Stimulated activated CD8-positive, alpha-beta memory T cell treated with anti-CD3 and anti-CD28 coated beads, Interleukin-4, amount 100 ng/mL, for 4 hours (primary cell): ENCODE measurements at places on chromosomes 4 and X.

DNA sequence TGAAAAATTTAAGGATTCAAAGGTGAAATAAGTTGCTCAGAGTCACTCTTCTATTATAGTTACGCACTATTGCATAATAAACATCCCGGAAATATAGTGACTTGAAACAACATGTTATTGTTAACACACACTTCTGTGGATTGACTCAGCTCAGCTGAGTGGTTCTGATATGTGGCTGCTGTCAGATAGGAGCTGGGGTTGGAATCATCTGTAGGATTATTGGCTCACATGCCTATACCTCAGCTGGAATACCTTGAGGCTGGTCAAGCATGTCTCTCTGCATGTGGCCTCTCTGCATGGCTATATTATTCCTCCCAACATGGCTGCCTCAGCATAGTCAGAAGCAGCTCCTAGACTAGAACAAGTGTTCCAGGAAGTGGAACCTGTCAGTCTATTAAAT is 486.7 kb upstream of the MAGEB2 start:
- no peak for DNase-seq

- DNase-seq, result no peak
Observed at GRCh38 chrX:52341493-52341892, 27.3 kb upstream of the XAGE2 start.

- no peak for DNase-seq
Observed at GRCh38 chr4:183118585-183118984, 19.5 kb downstream of the WWC2 start.

DNA sequence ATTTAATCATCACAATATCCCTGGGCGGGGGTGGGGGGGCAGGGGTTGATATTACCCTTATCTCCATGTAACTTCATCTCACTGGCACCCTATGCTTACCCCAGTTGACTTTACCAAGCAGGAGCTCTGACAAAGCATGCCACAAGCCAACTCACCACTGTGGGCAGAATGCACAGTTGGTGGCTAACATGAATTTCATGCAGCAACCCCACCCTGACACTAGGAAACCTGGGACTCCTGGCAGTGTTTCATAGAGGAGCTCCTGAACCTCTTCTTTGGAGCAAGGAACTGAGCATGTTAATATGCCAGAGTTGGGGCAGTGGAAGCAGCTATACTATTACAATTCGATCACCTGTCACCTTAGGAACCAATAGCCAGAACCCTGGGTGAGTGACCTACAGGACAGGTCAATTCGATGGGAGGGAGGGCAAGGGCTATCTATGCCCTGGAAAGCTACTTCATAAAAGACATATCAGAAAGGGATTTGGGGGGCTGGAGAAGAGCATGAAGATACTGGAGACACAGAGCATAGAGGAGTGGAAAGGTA is 97.2 kb upstream of the ACSL4 start:
- no peak for DNase-seq

GRCh38 chr4:42513748-42514492 is 116.6 kb downstream of the SHISA3 start:
- no peak for DNase-seq

GRCh38 chrX:111609206-111609605 is 71.8 kb upstream of the ALG13 start:
- DNase-seq, result no peak

- DNase-seq, result no peak
Observed at GRCh38 chr4:174177536-174177935, 105.9 kb downstream of the FBXO8 start.
